ENCODE measurements at places on chromosomes 16 and 17.

- DNase-seq, result no peak
Observed at GRCh38 chr17:17626151-17626805, 34.8 kb upstream of the PEMT start.

DNA sequence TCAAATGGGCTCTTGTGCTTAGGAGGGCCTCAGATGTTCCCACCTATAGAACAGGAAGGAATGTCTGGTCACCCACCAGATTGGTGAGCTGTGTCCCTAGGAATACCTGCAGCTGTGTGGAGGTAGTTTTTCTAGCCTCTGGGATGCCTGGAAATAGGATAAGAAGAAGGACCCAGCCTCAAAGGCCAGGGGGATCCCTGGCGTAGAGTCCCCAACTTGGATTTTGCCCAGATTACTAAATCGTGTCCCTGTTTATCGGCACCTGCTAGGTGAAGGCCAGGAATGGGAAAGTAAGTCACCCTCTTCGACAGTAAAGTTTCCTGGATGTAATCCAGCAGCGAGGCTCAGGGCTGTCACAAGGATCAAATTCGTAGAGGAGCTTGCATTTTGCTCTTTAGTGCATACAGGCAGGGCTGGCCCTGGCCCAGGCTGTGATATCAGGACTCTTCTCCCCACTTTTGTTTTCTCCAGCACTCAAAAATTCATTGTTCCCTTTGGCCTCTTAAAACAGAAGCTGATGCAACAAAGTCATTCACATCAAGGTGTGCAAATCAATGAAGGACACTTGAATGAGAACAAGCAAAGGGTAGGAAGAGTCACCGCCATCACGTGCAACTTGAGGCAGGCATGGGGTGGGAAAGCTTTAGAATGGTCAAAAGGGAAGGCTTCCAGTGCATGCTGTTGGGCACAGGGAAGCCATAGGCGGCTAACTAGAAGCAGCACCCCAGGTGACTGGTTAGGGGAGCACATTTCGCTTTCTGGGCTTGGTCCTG lies 7.5 kb downstream of the SLC13A2 start:
- DNase-seq, result no peak

- DNase-seq, result no peak
Observed at GRCh38 chr16:82337355-82337754, 167.3 kb upstream of the MPHOSPH6 start.

DNA sequence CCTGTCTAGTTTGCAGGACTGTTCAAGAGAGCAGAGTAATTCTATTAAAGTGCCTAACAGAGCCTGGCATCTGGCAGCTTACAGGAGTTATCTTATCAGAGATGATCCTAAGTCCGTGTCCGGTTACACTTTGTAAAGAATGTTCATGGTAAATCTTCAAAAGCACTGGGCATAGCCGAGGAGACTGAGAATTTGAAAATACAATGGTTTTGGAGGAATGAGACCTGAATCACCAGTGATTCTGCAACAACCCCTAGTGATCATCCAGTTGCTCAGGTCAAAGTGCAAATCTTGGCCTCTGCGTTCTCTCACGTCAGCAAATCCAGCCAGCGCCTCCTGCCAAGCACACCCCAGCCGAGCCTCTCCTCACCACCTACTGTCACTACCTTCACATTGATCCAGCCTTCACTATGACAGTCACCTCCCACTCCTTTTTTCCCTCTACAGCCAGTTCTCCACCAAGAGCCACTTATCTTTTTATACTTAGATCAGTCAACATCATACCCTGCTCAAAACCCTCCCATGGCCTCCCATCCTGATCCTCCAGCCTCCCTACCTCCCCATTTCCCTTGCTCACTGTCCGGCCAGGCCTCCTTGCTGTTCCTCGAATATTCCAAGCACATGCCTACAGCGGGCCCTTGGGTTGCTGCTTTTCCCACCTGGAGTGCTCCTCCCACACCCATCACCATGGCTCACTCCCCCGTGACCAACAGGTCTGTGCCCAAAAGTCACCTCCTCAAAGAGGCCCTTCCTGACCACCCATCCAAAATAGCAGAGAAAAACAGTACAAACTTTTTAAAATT lies 57.4 kb upstream of the ERN1 start:
- no peak for DNase-seq

DNA sequence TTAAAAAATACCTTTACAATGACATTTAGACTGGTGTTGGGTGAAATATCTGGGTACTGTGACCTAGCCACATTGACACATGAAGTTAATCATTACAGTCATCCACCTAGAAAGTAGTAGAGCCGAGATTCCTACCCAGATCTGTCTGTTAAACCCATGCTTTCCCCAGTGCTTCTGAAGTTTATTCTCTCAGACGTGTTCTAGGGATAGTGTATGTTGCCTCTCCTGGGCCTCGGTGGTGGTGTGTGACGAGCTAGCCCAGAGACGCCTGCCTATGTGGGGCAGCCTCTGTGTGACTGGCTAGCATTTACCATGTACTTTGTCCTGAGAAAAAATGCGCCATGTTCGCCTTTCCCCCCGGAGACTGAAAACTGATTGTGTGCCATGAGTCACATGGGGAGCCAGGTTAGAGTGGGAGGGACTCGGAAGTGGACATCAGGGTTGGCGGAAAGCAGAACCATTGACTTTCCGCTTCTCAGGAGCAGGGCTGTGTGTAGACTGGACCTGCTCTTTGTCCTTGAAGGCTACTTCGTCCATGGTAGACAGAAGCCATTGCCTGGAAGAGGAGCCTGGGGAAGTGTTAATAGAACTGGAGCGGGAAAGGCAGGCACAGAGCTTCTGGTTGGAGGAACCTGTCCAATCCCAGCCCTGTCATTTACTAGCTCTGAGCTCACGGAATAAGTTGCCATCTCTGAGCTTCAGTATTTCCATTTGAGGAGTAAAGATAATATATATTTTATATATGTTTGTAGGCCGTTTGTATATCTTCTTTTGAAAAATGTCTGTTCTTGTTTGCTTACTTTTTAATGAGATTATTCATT lies 235.5 kb downstream of the SNX29 start:
- DNase-seq, result no peak

DNA sequence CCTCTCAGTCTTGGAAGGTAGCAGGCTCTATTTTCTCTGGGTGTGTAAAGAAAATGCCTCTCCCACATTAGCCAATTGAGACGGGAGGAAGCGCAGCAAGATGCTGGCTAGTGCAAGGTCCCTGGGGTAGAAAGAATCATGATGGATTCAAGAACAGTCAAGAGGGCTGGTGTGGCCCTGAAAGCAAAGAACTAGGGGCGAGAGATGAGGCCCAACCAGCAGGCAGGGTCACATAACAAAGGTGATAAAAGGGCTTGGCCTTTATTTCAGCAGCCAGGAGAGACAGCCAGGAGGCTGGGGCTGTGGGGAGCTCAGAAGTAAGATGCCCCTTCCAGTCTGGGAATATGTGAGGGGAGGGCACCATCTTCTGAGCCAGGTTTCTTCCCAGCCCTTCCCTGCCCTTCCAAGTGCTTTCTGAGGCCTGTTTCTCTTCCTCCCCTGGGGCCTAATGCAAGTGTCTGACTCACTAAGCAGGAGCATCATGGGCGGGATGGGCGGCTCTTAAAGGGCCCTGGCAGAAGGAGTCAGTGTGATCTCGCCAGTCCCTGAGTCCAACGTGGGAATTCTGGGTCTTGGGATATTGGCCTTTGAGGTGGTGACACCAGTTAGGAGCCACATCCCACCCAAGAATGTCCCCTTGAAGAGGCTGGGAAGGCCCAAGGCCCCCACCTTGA lies 3.9 kb upstream of the NLRC5 start:
- peak; percentile 37 for DNase-seq

GRCh38 chr17:36869441-36869840 lies 67.8 kb upstream of the LHX1 start:
- DNase-seq, result no peak

DNA sequence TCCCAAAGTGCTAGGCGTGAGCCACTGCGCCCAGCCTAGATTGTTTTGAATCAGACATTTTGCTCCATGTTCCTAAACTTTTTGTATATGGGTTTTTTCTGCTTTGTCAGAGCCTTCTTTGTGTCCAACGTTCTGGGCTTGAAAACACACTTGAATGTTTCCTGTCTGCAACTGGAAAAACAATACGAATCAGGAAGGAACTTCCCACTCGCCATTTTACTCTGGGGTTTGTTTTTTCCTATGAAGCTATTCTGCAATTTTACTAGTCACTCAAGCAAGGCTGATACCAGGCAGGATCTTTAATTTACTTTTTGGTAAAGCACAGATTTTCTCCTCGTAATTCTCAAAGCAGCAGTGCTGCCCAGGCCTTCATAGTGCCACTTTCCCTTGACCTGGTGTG lies 31.6 kb downstream of the ARHGAP17 start:
- DNase-seq, result no peak

- peak; percentile 38 for DNase-seq
Observed at GRCh38 chr17:21288571-21289017, 4.1 kb downstream of the MAP2K3 start.

DNA sequence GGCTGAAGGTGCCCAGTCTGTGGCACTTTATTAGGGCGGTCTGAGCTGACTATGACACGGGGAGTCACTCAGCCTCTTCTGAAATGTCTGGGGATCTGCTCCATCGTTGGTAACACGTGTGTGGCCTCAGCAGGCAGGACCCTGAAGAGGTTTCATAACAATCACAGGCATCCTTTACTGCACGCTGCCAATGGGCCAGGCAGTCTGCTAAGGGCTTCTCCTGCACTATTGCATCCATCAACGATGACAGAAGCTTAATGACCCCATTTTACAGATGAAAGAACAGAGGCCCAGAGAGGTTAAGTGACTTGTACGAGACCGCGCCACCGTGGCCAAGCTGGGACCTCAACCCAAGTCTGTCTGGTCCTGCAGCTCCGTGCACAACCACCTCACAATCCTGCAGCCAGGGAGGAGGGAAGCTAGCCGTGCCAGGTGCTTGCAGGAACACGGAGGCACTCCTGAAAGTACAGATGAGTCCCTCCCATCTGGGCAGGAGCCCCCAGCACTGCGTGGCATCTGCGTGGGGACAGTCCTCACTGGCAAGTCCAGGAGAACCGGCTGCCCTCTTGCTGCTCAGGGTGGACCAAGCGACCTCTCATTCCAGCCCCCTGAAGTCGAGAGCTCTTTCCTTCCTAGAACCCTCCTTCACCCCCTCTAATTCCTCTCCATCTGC lies 40.0 kb downstream of the RPH3AL start:
- no peak for DNase-seq

- DNase-seq, result no peak
Observed at GRCh38 chr16:67663151-67663876, 2.6 kb downstream of the PARD6A start.

GRCh38 chr17:73994946-73995345 lies 208.5 kb upstream of the RPL38 start:
- DNase-seq, result no peak

All from NCI-H1436 (cell line).